ENCODE measurements at places on chromosomes 6 and 20. TPM values are rescaled to one million over a fixed set of nuclear protein-coding genes. Genes with fewer than 3 reads are reported as not detected.

DNA sequence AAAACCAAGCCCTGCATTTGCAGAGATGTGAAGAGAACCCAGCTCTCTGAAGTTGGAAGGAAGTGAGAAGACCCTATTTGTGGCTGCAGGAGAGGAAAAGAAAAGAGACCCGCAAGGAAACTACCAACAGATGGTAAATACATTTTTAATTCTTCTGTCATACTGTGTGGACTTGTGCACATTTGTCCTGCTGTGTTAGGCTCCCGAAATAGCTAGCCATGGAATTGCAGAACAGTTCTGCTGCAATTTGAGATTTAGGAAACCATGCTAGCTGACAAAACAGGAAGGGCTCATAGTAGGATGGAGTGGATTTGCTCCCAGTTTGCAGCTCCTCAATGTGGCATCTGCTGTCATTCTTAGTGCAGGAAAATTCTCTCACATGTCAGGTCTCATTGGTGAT lies 12.1 kb upstream of the ATXN1 start:
- no peak for DNase-seq
- H3K4me3 ChIP-seq = no peak overlapping the region
- H3K36me3 ChIP-seq = no peaks in the 10 kb centered on the region
- H3K4me1 ChIP-seq = no peaks in the 10 kb centered on the region
- no peak overlapping the region for H3K27ac ChIP-seq

DNA sequence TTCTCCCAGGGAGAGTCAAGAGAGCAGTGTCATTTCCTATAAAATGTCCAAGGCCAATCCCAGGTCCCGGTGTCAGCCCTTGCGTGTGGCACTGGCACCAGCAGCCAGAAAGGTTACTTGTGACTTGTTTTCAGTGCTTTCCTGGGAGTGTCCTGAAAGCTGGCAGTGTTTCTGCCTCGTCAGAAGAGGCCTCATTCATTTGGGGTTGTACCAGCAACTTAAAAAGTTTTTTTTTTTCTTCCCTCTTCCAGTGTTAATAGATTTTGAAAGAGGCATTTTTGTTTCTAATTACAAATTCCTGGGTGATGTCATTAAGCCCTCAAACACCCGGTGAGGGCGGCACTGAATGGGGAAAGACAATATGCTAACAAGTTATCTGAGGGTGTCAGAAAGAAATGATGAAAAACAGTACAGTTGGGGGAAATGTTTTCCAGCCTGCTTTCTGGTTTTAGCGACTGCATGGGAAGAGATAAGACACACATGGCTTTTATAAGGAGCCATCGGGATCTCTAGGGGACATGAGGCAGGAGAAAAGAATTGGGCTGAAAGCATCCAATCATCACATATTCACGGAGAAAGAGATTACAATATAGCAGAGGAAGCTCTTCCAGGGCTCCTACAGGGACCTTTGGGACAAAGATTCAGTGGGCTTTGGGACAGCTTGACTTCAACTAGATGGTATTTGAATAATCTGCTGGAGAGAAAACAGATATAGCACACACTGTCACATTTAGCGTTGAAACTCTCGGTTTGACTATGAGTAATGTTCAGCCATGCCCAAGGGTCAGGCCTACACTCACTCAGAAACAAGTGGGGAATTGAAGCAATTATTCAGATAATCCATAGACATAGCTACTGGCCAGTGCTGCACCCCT lies 153.0 kb downstream of the BCAS1 start:
- no peaks in the 10 kb centered on the region for H3K27me3 ChIP-seq
- H3K27ac ChIP-seq = peak overlapping the region; percentile 90
- DNase-seq = no peak

DNA sequence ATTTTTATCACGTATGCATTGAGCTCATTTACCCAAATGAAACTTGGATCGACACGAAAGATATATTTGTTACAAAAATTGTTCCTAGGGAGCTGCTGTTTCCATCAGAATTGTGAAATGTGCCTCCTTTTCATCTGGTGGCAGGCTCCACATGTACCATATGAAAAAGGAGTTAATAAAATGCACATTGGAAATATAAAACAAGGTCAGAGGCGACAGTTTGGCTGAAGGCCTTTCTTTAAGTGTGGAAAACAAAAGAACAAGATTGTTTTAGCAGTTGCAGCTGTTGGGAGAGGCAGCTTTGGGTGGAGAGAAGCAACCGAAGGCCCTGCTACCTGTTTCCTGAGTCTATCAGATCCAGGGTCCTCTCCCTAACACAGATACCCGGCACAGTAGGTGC lies 334.5 kb upstream of the NT5E start:
- H3K27ac ChIP-seq = no peak overlapping the region
- H3K27me3 ChIP-seq = no peaks in the 10 kb centered on the region
- DNase-seq = no peak
- no peaks in the 10 kb centered on the region for H3K4me1 ChIP-seq

DNA sequence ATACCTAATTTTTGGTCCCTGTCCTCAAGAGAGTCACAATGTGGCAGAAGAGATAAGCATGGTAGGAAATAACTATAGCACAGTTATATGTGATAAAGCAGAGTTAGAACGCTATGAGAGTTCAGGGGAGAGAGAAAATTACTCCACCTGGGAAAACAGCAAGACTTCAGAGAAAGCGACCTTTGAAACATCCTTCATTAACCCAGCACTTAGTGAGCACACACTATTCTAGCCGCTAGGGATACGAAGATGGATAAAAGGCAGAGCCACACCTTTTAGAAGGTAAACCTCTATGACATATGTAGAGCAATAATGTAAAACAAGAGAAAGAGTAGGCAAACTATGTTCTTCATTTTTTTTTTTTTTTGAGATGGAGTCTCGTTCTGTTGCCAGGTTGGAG lies 264.3 kb downstream of the PTPRK start:
- no peak overlapping the region for H3K27ac ChIP-seq
- H3K36me3 ChIP-seq = no peaks in the 10 kb centered on the region
- H3K27me3 ChIP-seq = no peaks in the 10 kb centered on the region
- no peak overlapping the region for H3K4me3 ChIP-seq

GRCh38 chr6:43735642-43736199 lies 34.3 kb upstream of the VEGFA start:
- no peaks in the 10 kb centered on the region for H3K4me1 ChIP-seq
- H3K4me3 ChIP-seq = no peak overlapping the region
- H3K36me3 ChIP-seq = no peaks in the 10 kb centered on the region
- H3K27me3 ChIP-seq = no peaks in the 10 kb centered on the region

- no peak for DNase-seq
- no peaks in the 10 kb centered on the region for H3K4me1 ChIP-seq
- no peaks in the 10 kb centered on the region for H3K27me3 ChIP-seq
- H3K27ac ChIP-seq = no peak overlapping the region
- H3K36me3 ChIP-seq = no peaks in the 10 kb centered on the region
Measured at GRCh38 chr6:140201787-140202458, 827.5 kb upstream of the CITED2 start.

- no peak for DNase-seq
- H3K27me3 ChIP-seq = no peaks in the 10 kb centered on the region
- no peaks in the 10 kb centered on the region for H3K4me1 ChIP-seq
- H3K27ac ChIP-seq = no peak overlapping the region
Measured at GRCh38 chr6:56246541-56246880, 869 bp downstream of the COL21A1 start.

- DNase-seq = peak; percentile 79
- H3K4me1 ChIP-seq = peaks cover 3% of the 10 kb centered on the region
- no peaks in the 10 kb centered on the region for H3K27me3 ChIP-seq
- H3K36me3 ChIP-seq = no peaks in the 10 kb centered on the region
Measured at GRCh38 chr20:64079273-64080012, at the start of gene RGS19. Gene RGS19 (minus strand): TSS chr20:64079518. CDS start chr20:64076886, 2,632 bp downstream.

DNA sequence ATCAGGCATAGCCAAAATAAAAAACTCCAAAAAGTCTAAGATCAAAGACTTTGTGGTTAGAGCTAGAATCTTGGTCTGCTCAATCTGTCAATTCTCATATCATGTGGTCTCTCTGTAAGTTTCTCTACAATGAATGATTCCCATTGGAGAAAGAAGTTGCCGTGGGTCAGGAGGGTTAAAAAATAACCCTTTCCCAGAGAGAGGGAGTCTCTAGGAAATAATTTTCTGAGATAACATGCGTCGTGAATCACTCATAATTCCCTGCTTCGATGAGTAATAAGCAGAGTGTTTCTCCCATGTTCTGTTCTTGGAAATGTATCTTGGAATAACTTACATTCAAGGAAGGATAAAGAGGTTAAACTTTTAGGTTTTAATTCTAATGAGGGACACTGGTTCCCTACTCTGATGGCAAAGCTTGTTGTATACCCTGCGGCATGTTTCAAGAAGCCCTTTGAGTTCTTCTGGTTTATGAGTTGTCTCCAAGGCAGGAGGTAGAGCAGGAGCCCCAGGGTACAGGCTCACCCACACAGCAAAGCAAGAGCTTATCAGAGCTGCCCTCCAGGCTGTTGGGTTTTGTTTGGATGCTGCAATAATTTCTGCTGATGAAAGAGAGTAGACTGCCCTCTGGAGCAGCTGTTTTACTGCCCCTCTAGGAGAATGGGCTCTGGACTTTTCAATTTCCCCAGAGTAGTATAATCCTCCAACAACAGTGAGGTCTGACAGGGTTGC lies 599.1 kb downstream of the QKI start:
- H3K4me1 ChIP-seq = no peaks in the 10 kb centered on the region
- no peaks in the 10 kb centered on the region for H3K27me3 ChIP-seq
- H3K36me3 ChIP-seq = no peaks in the 10 kb centered on the region
- H3K4me3 ChIP-seq = no peak overlapping the region
- no peak overlapping the region for H3K27ac ChIP-seq

GRCh38 chr6:111411046-111411445 lies 72.0 kb downstream of the REV3L start:
- no peaks in the 10 kb centered on the region for H3K4me1 ChIP-seq
- DNase-seq = no peak
- no peak overlapping the region for H3K4me3 ChIP-seq
- H3K27me3 ChIP-seq = no peaks in the 10 kb centered on the region
- no peaks in the 10 kb centered on the region for H3K36me3 ChIP-seq

GRCh38 chr20:39042279-39043150 lies 80.4 kb downstream of the DHX35 start:
- H3K27ac ChIP-seq = no peak overlapping the region
- no peak for DNase-seq
- peaks cover 11% of the 10 kb centered on the region for H3K36me3 ChIP-seq
- no peaks in the 10 kb centered on the region for H3K4me1 ChIP-seq

GRCh38 chr6:33897189-33897780 lies 93.5 kb upstream of the MLN start:
- H3K27me3 ChIP-seq = no peaks in the 10 kb centered on the region
- H3K36me3 ChIP-seq = no peaks in the 10 kb centered on the region
- peaks cover 8% of the 10 kb centered on the region for H3K4me1 ChIP-seq
- no peak for DNase-seq
- no peak overlapping the region for H3K27ac ChIP-seq

DNA sequence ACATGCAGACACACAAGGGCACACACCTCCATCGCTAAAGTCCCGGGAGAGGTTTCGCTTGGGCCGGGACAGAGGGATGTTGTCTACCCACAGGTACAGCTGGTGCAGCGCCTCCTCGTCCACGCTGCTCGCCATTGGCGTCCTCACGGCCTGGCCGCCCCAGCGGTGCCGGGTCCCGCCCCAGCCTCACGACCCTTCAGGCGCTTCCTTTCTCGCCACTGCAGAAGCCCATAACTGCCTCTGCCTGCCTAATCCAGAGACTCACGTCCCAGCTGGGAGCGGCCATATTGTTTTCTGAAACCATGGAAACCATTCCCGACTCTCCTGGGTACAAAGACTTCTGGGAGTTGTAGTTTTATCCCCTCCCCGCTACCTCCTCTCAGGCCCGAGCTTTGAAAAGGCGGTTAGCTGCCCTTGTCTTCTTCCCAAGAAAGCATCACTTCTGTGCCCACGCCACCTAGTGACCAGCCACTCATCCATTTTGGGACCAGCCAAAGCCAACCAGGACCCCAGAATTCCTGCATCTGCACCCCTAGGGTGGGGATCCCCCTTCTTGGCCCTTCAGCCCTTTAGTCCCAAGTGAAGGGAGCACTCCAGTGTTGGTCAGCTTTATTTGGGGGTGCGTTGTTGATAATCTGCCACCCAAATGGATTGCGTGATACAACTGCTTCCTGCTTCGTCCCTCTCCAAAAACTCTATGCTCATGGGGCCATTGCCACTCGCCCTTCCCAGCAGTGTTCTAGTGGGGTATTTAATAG lies at the start of gene SPEF1:
SPEF1 (minus strand) TSS at position 296 of the 758 bp plus-strand sequence; CDS start at position 135, 161 bp downstream.
- no peaks in the 10 kb centered on the region for H3K27me3 ChIP-seq
- peaks cover 34% of the 10 kb centered on the region for H3K4me1 ChIP-seq
- H3K27ac ChIP-seq = no peak within 1 kb of the TSS

DNA sequence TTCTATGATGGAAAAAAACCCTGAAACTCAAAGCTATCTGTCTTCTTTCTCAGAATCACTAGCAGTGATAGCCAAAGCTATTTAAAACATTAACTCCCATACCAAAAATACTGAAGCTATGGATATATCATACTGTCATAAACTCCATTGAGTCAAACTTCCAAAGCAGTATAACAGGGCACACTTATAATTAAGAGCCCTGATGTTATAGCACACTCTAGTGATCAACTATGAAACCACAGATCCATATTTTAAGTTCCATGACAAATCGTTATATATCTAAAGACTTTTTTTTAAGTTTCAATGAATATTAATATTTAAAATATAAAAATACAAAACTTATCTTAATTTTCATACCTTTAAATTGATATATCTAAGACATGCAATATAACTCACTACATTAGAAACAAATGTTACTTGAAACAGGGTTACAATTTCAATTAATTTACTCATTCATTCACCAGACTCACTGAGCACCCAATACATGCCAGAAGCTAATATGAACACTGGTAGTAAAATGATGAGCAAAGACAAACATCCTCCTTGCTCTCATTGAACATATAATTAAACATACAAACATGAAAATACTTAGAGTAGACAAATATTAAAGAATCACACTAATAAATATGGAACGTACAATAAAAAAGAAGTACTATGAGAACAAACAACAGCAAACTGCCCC lies 69.3 kb downstream of the IBTK start:
- peaks cover 45% of the 10 kb centered on the region for H3K36me3 ChIP-seq
- H3K4me3 ChIP-seq = no peak overlapping the region
- no peaks in the 10 kb centered on the region for H3K4me1 ChIP-seq

GRCh38 chr6:26388014-26388413 lies 5.1 kb downstream of the BTN2A2 start:
- H3K27me3 ChIP-seq = no peaks in the 10 kb centered on the region
- no peaks in the 10 kb centered on the region for H3K36me3 ChIP-seq
- H3K27ac ChIP-seq = no peak overlapping the region
- no peaks in the 10 kb centered on the region for H3K4me1 ChIP-seq
- no peak for DNase-seq
- no peak overlapping the region for H3K4me3 ChIP-seq

Gene TMEM170B
- 5.5 TPM for total RNA-seq

Gene SRSF12
- not detected for total RNA-seq

Gene BANF2
- not detected for total RNA-seq

Gene ZNF341
- total RNA-seq = 2.0 TPM

Gene ZSCAN23
- 0.63 TPM for total RNA-seq

Gene SYCP2L
- total RNA-seq = not detected

Gene SLC2A4RG
- total RNA-seq = 51.7 TPM

Gene GLP1R
- not detected for total RNA-seq

Gene LY6G6F
- not detected for total RNA-seq

Data from right lobe of liver (tissue), 6 donors.